ENCODE measurements at places on chromosomes 6 and 20. TPM values are rescaled to one million over a fixed set of nuclear protein-coding genes. Genes with fewer than 3 reads are reported as not detected.

DNA sequence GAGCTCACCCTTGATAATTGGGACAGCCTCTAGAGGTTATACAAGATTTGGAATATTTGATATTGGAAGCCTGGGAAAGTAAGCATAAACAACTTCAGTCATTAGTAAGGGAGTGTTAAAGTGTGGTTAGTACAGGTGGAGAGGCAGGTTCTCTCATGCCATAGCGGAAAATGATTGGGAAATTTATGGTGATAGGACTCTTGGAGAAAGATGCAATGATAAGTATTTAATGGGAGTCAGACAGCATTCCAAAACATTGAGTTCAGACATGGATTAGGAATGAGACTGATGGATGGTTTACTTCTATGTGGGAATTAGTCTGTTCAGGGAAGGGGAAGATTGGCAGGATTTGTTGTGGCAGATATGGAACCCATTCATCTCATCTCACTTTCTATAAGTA is 152.7 kb downstream of the MCHR2 start:
- no peak for DNase-seq

GRCh38 chr6:22208026-22208425 is 88.8 kb downstream of the PRL start:
- DNase-seq, result no peak

GRCh38 chr20:6715401-6715941 is 52.0 kb upstream of the BMP2 start:
- no peak for DNase-seq

DNA sequence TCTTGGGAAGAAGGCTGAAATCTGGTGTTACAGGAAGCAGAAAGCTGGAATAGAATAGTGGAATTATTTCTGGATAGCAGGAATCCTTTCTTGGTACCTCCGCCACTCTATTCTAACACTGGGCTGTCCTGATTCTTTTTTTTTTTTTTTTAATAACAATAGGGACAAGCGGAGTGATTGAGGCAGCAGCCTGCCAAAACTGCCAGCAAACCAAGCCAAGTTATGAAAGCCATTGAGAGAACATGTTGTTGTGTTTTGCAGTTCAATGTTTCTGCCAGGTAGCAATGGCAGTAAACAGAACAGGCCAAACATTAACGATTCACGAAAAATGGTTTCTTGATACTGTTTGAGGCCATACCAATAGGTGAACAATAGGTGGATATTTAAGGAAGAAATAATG is 47.1 kb downstream of the SLC26A8 start:
- no peak for DNase-seq

GRCh38 chr20:37627060-37627766 is 66.6 kb upstream of the CTNNBL1 start:
- DNase-seq, result peak; percentile 79

DNA sequence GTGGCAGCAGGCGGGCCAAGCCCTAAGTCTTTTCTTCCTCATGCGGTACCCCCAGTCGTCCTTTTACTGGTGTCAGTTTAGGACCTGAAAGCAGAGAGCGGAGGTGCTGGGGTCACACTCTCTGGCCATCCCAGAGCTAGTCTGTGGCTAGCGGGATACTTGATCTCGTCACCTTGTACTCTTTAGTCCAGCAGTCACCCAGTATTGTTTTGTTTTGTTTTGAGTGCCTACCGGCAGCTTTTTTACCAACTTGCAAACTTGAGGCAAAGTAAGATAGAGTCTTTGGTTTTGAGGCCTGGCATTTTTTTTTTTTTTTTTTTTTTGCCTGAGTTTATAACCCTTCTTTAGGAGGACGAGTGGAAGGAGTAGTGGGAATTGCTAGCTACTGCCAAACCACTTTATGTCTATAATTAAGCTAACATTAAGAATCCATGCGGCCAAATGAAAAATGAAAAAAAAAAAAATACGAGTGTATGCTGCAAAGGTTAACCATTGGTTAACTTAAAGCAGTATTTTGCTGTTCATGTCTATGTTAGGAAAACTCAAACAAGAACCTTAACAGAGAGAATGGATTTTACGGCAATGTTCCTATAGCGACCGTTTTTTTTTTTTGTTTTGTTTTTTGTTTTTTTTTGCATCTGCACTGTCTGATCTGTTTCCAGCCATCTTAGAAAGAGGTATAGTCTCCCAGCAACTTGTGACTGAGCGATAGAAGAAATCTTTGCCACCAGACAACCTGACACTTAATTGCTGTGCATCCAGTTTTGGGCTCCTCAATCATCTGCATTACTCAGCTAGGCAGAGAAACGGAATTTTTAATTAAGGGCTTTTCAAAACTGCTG is 56.9 kb downstream of the FAM217A start:
- DNase-seq, result peak; percentile 18

- DNase-seq, result peak; percentile 46
Observed at GRCh38 chr6:148720406-148720805, 26.4 kb upstream of the UST start.

DNA sequence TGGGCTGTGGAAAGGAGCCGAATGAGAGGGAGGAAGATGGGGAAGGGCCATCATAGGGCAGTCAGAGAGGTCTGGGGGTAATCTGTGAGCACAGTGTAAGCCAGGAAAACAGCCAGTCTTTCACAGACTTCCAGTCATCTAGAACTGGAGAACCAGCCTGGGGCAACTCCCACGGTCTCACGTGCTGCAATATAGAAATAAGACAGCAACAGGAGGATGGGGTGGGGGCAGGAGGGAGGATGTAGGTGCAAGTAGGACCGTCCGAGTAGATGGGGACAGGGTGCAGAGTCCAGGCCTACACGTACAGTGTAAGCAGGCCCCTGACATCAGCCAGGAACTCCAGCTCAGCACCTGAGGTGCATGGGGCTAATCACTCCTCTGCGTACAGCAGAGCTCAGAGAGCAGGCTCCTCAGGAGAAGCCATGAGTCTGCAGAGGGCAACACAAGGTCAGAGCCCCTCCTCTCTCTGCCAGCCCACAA is 58.2 kb upstream of the TNFAIP3 start:
- DNase-seq, result no peak

DNA sequence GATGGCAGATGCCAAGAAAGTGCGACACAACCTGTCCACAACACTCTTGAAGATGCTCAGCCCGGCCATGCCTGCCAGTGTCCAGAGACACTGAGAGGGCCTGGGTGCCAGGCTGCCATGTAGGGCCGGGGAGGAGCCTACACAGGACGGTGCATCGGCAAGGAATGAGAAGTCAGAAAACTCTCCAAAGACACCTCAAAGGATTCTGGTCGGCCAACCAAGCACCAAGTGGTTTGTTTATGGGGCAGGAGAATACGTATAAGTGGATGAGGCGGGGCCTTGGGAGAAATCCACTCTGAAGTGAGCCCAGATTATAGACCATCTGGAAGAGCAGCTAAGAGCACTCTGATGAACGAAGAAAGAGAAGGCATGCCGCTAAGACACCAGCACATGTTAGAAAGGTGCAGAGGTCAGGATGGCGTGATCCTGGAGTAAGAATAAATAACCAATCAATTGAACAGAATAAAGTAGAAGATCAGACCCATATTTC is 120.7 kb upstream of the FOXQ1 start:
- DNase-seq, result no peak

- no peak for DNase-seq
Observed at GRCh38 chr6:1103945-1104623, 207.8 kb upstream of the FOXQ1 start.

- DNase-seq, result no peak
Observed at GRCh38 chr20:38108438-38108985, 56.6 kb downstream of the TGM2 start.

DNA sequence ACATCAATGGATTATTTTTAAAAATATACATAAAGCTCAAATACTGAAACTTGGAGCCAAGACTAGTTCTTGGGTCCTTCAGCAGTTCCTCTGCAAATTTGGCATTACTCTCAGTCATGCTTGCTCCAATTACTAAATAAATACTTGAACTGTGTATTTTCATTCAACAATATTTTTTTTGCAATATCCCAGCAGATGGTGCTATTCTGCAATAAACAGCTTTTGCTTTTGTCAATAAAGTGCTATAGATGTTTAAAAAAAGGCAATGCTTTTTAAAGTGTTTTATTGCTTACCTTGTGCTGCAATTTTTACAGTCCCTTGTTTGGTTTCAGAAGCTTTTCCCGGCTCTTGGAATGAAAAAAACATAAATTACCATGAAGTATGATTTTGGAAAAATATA is 243.4 kb downstream of the TRDN start:
- DNase-seq, result no peak

GRCh38 chr6:156169371-156169770 is 607.8 kb upstream of the ARID1B start:
- no peak for DNase-seq

DNA sequence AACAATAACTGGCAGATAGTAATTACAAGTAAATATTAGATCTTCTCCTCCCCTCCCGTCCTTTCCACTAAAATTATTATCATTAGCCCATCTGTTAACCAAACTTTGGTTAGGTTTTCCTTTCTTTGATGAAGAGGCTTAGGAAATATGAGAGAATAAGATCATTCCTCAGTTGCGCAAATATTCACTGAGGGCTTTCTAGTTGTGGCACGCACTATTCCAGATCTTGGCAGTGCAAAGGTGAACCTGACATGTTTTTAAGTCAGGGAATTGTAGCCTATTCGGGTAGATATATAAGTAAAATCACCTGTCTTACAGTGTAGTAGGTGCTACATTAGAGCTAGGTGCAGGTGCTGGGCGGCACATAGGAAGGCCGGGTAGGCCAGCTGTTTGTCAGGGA is 31.1 kb downstream of the RNF217 start:
- DNase-seq, result no peak

DNA sequence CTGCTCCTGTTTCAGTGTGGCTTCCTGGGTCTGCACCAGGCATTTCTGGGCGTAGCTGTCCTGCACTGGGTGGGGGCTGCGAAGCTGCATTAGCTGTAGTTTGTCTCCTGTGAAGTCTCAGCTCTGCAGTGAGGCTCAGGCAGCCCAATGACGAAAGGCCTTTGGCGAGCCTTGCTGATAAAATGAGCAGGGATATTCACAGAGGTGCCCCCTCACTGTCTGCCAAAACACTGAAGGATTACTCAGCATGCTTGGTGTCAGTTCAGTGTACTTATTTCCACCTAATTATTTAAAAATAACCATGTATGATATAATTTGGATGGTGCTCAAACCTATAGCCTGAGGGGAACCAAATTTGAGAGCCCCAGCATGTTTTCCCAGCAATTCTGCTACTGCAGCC is 73.5 kb downstream of the ECT2L start:
- DNase-seq, result no peak

- no peak for DNase-seq
Observed at GRCh38 chr6:12522347-12522746, 194.2 kb upstream of the PHACTR1 start.

DNA sequence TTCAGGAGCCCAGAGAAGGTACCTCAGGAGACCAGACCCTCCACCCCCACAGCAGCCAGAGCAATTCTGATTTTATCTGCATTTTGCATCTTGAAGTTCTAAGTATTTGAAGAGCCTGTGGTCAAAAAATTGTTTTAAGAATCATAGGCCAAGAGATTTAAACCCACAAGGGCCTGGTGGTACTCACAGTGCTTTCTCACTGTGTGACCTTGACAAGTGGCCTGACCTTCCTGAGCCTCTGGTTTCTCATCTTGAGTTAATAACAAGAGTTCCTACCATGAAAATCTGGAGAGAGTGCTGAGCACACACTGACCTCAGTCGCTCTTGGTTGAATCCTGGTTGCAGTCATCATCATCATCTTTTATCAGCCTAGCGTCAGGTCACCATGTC is 45.4 kb upstream of the ID1 start:
- no peak for DNase-seq

DNA sequence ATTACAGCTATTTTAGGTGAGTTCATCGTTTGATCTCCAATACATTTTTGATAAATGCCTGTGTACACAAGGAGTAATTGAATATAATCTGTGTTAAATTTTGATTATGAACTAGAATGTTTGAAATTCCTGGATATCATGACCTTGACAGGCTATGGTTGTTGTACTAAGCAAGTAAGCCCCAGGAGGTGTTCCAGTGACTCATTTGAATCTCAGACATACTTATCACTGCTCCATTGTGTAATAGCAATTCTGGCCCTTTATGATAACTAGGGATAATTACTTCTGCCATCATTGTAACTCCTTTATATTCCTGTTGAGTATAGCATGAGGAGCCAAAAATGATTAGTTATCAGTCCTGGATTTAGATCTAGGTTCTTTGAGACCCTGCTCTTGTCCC is 1424.6 kb upstream of the ADGRB3 start:
- no peak for DNase-seq

- no peak for DNase-seq
Observed at GRCh38 chr20:7516621-7517111, 423.6 kb downstream of the HAO1 start.

GRCh38 chr20:46900826-46901225 is 6.2 kb downstream of the EYA2 start:
- DNase-seq, result no peak

GRCh38 chr6:154060076-154060475 is 21.0 kb downstream of the OPRM1 start:
- no peak for DNase-seq

DNA sequence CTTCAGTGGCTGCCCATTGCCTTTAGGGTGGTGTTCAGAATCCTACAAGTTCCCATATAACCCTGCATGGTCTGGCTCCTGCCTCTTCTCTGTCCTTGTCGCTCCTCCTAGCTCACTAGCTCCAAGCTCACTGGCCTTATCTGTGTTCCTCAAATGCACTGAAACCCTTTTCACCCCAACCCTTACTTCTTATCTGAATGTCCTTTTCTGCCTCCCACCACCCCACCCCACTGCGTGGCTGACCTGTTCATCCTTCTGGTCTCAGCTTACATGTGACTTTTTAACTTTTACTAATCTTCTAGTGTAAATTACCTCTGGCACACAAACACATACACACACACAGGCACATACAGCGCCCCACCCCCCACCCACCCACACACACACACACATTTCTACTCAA is 41.0 kb upstream of the GLP1R start:
- DNase-seq, result no peak

- no peak for DNase-seq
Observed at GRCh38 chr20:23773127-23773526, 22.4 kb upstream of the CST1 start.

- DNase-seq, result no peak
Observed at GRCh38 chr6:150537893-150538292, 61.8 kb upstream of the PLEKHG1 start.

GRCh38 chr6:113644861-113645575 is 212.1 kb upstream of the MARCKS start:
- DNase-seq, result no peak

FABP7 gene
- 0.55 TPM for polyA plus RNA-seq

TNXB gene
- 6.1 TPM for polyA plus RNA-seq

SYNDIG1 gene
- polyA plus RNA-seq, result 7.5 TPM

LST1 gene
- polyA plus RNA-seq, result 6.3 TPM

ZNF292 gene
- 48.2 TPM for polyA plus RNA-seq

SLC22A7 gene
- 1.4 TPM for polyA plus RNA-seq

CCM2L gene
- 5.8 TPM for polyA plus RNA-seq

ETV7 gene
- 0.44 TPM for polyA plus RNA-seq

PRDM13 gene
- not detected for polyA plus RNA-seq

ECT2L gene
- polyA plus RNA-seq, result 0.36 TPM

PARD6B gene
- polyA plus RNA-seq, result 25.7 TPM

GFOD1 gene
- polyA plus RNA-seq, result 1.7 TPM

CFAP206 gene
- 3.2 TPM for polyA plus RNA-seq

Data from renal cortex interstitium (tissue), 15 donors.